Mucosa of gallbladder (tissue), 1 donor: ENCODE measurements at places on chromosomes 11 and 22. TPM values are rescaled to one million over a fixed set of nuclear protein-coding genes. Genes with fewer than 3 reads are reported as not detected.

DNA sequence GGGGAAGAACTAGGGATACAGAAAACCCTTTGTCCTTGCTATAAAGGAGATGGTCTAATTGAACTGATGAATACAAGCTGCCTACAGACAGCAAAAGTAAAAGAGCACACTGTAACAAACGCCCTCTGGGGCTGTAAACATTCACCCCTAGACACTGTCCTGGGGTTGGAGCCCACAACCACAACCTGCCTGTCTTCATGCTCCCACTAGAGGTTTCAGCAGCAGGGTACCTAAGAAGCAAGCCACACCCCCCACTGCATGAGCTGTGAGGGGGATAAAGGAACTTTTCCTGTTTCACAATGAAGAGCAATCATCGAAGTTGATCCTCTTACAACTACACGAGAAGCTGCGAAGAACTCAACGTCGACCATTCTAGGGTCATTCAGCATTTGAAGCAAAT is 90.5 kb upstream of the LUZP2 start:
- DNase-seq, result no peak

DNA sequence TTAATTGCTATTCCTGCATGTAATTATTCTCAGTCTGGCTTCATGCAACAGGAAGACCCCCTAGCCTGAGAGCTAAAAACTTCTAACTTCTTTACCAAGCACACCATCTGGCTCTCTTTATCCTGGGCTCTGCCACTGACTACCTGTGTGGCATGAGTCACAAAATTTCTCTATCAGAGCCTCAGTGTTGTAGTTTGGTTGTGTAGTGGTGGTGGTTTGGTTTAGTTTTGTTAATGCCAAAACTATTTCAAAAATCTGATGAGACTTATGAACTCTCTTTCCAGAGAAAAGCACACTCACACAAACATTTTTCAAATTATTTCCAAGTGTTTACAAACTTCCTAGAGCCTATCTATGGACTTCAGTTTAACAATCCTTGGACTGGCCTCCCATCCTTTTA is 7.5 kb upstream of the IL17RA start:
- DNase-seq, result no peak

GRCh38 chr22:25364736-25365241 is 145.3 kb downstream of the CRYBB2 start:
- no peak for DNase-seq

FAM83F gene
- 12.1 TPM for total RNA-seq

AGBL2 gene
- 5.6 TPM for total RNA-seq

MUC2 gene
- total RNA-seq, result 0.26 TPM
